Calu3 (cell line): ENCODE measurements at places on chromosomes 11 and 22. TPM values are rescaled to one million over a fixed set of nuclear protein-coding genes. Genes with fewer than 3 reads are reported as not detected.

The RBMXL2 gene
- total RNA-seq, result not detected in 2 replicates

The LRRC4C gene
- not detected in 2 replicates for total RNA-seq

The SLC36A4 gene
- 10.2 and 12.4 TPM in 2 replicates for total RNA-seq

The SPDYC gene
- total RNA-seq, result not detected in 2 replicates

The NXPE1 gene
- not detected in 2 replicates for total RNA-seq

The OR52K1 gene
- total RNA-seq, result not detected in 2 replicates

The SEC14L6 gene
- 0.26 and 0.47 TPM in 2 replicates for total RNA-seq

DNA sequence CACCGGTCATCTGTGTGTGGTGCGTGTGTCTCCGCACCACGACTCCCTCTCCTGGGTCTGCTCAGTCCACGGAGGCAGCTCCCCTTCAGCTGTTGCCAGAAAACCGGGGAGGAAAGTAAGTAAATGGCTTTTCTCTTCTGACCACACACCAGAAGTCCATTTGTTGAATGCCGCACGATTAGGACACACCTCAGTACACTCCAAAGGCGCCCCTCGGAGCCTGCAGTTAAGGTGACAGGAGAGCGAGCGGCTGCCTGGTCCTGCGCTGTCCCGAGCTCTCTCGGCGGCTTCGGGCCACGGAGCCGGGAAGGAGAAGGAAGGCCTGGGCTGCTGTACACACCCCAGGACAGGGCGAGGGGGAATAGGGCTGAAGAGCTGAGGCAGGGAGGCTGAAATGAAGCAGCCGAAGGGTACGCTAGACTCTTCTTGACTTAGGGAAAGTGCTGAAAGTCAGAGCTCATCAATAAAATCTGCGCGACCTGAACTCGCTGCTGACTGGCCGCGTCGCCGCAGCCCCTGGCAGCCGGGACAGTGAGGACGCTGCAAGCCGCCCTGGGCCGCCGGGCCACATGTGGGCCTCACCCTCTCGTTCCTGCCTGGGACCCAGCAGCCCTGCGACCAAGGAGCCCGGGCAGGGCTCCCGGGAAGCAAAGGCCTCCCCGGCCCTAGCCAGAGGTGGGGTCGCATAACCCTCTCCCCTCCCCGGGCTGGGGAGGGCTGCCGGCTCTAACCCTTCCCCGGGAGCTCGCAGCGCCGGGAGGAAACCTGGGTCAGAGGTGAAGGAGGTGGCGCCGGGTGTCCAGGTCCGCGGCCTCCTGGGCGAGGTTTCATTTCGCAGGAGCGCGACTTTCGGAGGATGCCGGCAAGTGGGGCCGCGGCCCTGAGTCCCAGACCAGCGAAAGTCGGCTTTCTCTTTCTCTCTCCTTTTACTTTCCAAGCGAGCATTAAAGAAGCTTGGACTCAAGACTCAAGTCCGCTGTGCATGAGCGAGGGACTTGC is 1.6 kb upstream of the PAX6 start:
- peak overlapping the region; percentile 82 for H3K4me3 ChIP-seq
- H3K4me1 ChIP-seq, result peaks cover 40% of the 10 kb centered on the region
- no peak for DNase-seq
- peaks cover 15% of the 10 kb centered on the region for H3K36me3 ChIP-seq
- H3K27me3 ChIP-seq, result peaks cover 92% of the 10 kb centered on the region
- peak overlapping the region; percentile 52 for H3K27ac ChIP-seq

DNA sequence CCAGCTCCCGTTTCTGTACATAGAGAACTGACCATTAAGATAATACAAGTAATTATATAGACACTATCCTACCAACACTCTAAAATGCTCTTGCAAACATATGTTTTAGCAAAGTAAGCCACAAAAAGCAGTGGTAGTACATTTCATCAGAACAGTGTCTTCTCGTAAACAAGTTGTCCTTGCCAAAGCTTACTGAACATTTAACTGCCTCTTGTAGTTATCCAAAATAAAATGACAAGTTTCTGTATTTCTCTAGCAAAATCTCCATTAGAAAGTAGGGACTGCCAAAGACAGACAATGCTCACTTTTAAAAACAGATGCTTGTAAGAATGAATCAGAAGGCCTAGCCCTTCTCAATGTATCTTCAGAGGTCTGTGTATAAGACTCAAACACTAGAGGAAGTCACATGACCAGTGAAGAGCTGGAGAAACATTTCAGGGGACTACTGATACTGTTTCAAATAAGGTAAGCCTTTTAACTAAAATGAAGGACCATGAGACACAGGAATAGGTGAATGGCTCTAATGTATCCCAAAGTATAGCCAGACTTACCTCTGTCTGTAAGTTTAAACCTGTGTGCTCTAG is 7.8 kb upstream of the ZC3H12C start:
- peaks cover 20% of the 10 kb centered on the region for H3K4me1 ChIP-seq
- H3K27ac ChIP-seq, result no peak overlapping the region
- H3K4me3 ChIP-seq, result no peak overlapping the region
- H3K27me3 ChIP-seq, result no peaks in the 10 kb centered on the region
- no peaks in the 10 kb centered on the region for H3K36me3 ChIP-seq
- no peak for DNase-seq

DNA sequence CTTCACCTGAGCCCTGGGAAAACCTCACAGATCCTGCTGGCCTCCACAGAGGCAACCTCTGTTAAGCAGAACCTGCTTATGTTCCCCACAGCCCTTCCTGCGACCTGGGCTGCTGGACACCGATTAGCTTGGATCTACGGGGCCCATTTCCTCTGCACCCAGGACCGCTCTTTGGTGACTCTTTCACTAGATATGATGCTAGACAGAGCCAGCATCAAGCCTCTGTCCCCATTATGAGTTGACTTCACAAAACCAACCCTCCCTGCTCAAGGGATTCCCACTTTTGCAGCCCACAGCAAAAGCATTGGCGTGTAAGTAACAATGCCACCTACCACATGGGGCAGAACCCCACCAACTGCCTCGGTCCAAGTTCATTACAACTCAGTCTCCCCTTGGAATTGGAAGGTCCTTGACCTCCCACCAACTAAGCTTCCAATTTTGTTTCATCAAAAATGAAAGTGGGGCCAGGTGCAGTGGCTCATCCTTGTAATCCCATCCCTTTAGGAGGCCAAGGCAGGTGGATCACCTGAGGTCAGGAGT is 15.2 kb upstream of the TMPRSS4 start:
- H3K4me1 ChIP-seq, result no peaks in the 10 kb centered on the region
- H3K4me3 ChIP-seq, result no peak overlapping the region
- no peak for DNase-seq
- no peaks in the 10 kb centered on the region for H3K36me3 ChIP-seq
- H3K27me3 ChIP-seq, result peaks cover 15% of the 10 kb centered on the region

DNA sequence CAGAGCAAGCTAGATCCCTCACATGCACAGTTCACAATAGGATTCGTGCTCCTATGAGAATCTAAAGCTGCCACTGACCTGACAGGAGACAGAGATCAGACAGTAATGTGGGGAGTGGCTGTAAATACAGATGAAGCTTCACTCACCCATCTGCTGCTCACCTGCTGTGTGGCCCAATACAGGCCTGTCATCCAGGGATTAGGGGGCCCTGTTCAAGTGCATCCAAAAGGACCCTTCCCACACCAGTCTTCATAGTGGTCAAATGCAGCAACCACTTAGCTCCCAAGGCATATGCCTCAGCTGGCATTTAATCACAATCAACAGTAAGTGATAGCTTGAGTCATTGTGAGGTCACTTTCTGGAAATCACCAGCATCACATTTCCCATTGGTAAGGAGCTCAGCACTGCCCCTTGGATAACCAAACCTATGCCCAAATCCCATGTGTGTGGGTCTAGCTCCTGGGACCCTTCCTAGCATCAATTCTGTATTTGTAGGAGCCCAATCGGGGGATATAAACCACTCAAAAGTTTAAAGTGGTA is 65.6 kb downstream of the OR4C45 start:
- H3K4me1 ChIP-seq, result no peaks in the 10 kb centered on the region
- H3K27ac ChIP-seq, result no peak overlapping the region
- DNase-seq, result no peak
- no peak overlapping the region for H3K4me3 ChIP-seq

GRCh38 chr11:17768547-17768946 is 34.0 kb downstream of the KCNC1 start:
- DNase-seq, result no peak
- H3K36me3 ChIP-seq, result peaks cover 5% of the 10 kb centered on the region
- H3K4me3 ChIP-seq, result no peak overlapping the region
- peaks cover 71% of the 10 kb centered on the region for H3K27me3 ChIP-seq
- no peak overlapping the region for H3K27ac ChIP-seq

DNA sequence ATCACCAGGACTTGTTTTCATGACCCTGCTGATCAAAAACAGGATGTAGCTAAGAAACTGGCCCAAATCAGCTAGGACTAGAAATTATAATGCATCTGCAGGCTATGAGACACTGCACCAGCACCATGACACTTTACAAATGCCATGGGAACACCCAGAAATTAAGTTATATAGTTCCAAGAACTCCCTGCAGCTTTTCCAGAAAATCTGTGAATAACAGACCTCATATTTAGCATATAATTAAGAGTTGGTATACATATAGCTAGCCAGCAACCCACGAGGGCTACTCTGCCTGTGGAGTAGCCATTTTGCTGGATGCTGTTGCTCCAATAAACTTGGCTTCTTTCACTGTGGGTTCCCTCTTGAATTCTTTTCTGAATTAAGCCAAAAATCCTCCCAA is 101.0 kb downstream of the PGR start:
- H3K36me3 ChIP-seq, result no peaks in the 10 kb centered on the region
- H3K4me1 ChIP-seq, result no peaks in the 10 kb centered on the region
- no peak overlapping the region for H3K27ac ChIP-seq
- DNase-seq, result no peak
- H3K27me3 ChIP-seq, result no peaks in the 10 kb centered on the region

- DNase-seq, result no peak
- peaks cover 85% of the 10 kb centered on the region for H3K27me3 ChIP-seq
These were observed 48.2 kb downstream of the CSF2RB start for GRCh38 chr22:36961626-36962025.

DNA sequence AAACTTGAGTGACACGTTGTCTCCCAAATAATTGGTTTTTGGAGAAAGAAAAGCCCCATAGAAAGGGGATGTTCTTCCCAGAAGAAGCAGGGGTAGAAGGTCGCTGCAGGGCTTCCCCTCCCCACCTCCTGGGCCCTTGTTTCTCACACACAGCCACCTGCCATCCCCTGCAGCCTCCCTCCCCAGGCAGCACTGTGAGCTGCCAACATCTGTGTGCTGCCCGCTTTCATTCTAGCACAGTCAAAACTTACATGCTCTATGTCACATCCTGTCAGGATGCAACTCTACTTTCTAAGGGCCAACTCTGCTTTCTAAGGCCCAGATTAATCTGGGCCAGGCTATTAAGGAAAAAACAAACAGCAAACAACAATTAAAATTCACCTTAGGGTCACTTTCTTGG is 309.4 kb upstream of the ZC3H12C start:
- H3K4me3 ChIP-seq, result no peak overlapping the region
- H3K27me3 ChIP-seq, result no peaks in the 10 kb centered on the region
- H3K36me3 ChIP-seq, result no peaks in the 10 kb centered on the region
- H3K4me1 ChIP-seq, result no peaks in the 10 kb centered on the region
- no peak for DNase-seq
- H3K27ac ChIP-seq, result no peak overlapping the region

DNA sequence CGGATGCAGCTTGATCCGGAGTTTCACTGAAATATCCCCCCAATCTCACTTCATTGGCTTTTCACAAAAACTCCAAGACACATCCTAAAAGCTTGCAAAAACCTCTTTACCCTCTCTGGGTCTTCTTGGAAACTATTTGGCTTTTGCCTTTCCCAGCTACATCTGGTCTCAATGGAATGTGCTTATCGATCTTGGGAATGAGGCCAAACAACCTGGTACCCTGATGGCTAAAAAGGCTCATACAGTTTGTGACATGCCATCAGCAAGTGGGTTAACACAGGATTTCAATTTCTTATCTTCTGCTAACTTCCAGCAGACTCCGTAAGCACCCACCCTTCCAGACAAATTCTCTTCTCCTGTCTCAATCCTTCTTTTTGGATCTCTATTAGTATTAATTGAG is 45.9 kb upstream of the TEAD1 start:
- DNase-seq, result peak; percentile 47
- H3K4me1 ChIP-seq, result peaks cover 10% of the 10 kb centered on the region
- H3K36me3 ChIP-seq, result no peaks in the 10 kb centered on the region
- H3K27ac ChIP-seq, result no peak overlapping the region

GRCh38 chr22:50011447-50012210 is 936 bp downstream of the IL17REL start:
- peaks cover 16% of the 10 kb centered on the region for H3K4me1 ChIP-seq
- DNase-seq, result no peak
- peaks cover 1% of the 10 kb centered on the region for H3K36me3 ChIP-seq

GRCh38 chr22:32745251-32745995 is 56.1 kb upstream of the TIMP3 start:
- DNase-seq, result peak; percentile 71
- H3K27ac ChIP-seq, result peak overlapping the region; percentile 82
- no peaks in the 10 kb centered on the region for H3K27me3 ChIP-seq
- H3K4me3 ChIP-seq, result peak overlapping the region; percentile 59
- peaks cover 21% of the 10 kb centered on the region for H3K4me1 ChIP-seq

DNA sequence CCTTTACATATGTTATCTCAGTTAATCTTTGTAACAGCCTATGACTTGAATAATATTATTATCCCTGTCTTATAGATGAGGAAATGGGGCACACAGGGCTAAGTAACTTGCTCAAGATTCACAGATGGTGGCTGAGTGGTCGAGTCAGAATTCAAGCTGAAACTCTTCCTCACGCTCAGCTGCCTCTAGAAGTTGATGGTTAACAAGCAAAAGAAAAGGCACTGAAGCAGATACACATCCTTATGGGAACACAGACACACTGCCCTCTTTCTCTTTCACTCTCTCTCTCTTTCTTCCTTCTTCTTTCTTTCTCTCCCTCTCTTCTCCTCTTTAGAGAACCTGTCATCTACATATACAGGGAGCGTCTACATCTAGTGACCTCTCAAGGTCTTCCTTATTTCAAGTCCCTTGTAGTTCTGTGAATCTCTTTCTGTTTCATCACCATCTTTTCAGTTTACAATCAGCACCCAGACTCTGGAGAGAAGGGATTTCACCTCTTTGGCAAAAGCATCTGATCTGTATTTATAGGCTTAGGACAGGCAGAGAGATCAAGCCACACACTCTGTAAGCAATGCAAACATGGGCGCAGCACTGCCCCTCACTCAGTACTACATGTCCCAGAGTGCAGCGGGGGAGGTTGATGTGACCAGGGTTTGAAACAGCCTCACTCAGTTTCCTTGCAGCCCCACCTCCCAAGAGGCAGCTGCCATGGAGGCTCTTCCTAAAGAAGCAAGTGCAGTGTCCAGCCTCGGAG is 75.7 kb downstream of the GRAMD1B start:
- peaks cover 79% of the 10 kb centered on the region for H3K27me3 ChIP-seq
- H3K36me3 ChIP-seq, result no peaks in the 10 kb centered on the region
- DNase-seq, result no peak
- no peak overlapping the region for H3K4me3 ChIP-seq
- H3K4me1 ChIP-seq, result peaks cover under 1% of the 10 kb centered on the region

DNA sequence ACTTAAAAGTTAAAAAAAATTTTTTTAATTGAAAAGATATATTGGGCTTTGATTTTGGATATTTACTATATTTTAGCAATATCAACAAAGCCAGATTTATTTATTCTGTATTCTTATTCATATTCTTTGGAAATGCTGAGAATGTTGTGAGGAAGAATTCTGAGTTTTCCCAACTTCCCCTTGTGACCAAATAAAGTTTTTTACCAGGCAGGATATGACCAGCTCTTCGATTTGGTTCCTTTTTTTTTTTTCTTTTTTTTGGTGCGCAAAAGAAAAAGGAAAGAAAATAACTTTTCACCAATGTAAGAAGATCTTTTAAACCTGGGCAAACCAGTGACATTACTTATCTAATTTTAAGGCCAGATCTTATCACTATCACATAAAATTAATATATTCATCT is 12.9 kb downstream of the TCP11L1 start:
- H3K27ac ChIP-seq, result no peak overlapping the region
- no peak overlapping the region for H3K4me3 ChIP-seq
- no peaks in the 10 kb centered on the region for H3K36me3 ChIP-seq
- H3K27me3 ChIP-seq, result no peaks in the 10 kb centered on the region
